Activated T-helper 1 cell treated with anti-CD3 and anti-CD28 coated beads, Interleukin-12 subunit alpha, Interleukin-12 subunit beta, Interleukin-2, Interleukin-4 antibody, amounts not matched to agents 30 ng/mL and 10 ng/mL and 1 ng/mL, durations not matched to agents 14 hours and 24 hours and 36 hours (primary cell): ENCODE measurements at places on chromosomes 1 and 21. TPM values are rescaled to one million over a fixed set of nuclear protein-coding genes. Genes with fewer than 3 reads are reported as not detected.

DNA sequence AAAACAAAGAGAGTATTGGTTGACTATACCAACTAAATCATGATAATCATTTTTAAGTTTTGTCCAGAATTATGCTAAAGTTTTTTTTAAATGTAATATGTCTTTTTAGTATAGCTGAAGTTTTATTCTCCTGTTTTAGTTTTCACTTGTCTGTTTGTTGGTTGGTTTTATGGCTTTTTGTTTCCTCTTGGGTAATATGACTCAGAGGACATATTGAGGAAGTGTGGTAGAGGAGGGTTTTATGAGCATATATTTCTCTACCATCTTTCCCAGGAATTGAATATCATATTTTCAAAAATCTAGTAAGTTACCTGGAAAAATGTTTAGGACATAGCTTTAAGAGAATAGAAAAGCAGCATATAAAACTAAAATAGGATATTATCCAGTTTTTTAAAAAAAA lies 68.6 kb upstream of the MCOLN3 start:
- no peak for DNase-seq
- no peaks in the 10 kb centered on the region for H3K4me1 ChIP-seq
- H3K4me3 ChIP-seq = no peak overlapping the region

- peak within 1 kb of the TSS; percentile 95 for H3K4me3 ChIP-seq
- no peak for DNase-seq
- H3K27ac ChIP-seq = peak within 1 kb of the TSS; percentile 96
- H3K36me3 ChIP-seq = peaks cover 33% of the 10 kb centered on the region
- no peaks in the 10 kb centered on the region for H3K27me3 ChIP-seq
- H3K4me1 ChIP-seq = peaks cover 48% of the 10 kb centered on the region
These were observed at the start of gene ADSS2 for GRCh38 chr1:244451539-244451950. Gene ADSS2, minus strand, starts transcription at chr1:244451909. Its CDS starts 92 bp downstream, at chr1:244451817.

GRCh38 chr1:228937851-228938536 lies 202.7 kb downstream of the RHOU start:
- no peaks in the 10 kb centered on the region for H3K36me3 ChIP-seq
- H3K27me3 ChIP-seq = peaks cover 6% of the 10 kb centered on the region
- no peak for DNase-seq
- H3K4me3 ChIP-seq = no peak overlapping the region

DNA sequence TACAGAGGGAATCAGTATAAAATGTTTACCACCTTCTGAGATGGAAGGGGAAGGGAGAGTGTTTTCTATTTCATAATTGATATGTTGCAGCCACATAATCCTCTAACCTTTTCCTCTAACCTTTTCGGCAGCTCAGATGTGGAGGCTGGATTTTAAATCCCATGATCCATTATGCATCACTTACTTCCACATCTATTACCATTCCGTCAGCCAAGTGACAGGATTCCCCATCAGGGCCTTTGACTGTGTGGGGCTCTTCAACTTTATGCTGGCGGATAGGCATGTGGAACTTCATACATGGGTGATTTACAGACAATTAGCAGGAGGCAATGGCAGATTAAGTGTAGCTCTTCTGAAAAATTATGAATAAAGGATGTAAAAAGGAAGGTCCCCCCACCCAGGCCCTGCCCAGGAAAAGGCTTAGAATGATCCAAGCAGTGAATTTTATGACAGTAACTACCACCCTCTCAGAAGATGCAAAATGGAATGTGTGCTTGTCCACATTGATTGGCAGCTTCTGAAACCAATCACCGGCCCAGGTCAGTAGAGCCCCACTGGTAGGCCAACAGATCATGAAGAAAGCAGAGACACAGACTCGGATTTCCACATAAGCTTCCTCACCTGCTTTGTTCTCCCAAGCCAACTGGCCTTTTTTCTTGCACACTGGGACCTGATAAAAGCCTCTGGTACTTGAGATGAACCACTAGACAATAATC lies 147.0 kb downstream of the ST6GALNAC5 start:
- H3K4me3 ChIP-seq = no peak overlapping the region
- H3K4me1 ChIP-seq = no peaks in the 10 kb centered on the region
- H3K27ac ChIP-seq = no peak overlapping the region
- H3K27me3 ChIP-seq = no peaks in the 10 kb centered on the region
- no peaks in the 10 kb centered on the region for H3K36me3 ChIP-seq

DNA sequence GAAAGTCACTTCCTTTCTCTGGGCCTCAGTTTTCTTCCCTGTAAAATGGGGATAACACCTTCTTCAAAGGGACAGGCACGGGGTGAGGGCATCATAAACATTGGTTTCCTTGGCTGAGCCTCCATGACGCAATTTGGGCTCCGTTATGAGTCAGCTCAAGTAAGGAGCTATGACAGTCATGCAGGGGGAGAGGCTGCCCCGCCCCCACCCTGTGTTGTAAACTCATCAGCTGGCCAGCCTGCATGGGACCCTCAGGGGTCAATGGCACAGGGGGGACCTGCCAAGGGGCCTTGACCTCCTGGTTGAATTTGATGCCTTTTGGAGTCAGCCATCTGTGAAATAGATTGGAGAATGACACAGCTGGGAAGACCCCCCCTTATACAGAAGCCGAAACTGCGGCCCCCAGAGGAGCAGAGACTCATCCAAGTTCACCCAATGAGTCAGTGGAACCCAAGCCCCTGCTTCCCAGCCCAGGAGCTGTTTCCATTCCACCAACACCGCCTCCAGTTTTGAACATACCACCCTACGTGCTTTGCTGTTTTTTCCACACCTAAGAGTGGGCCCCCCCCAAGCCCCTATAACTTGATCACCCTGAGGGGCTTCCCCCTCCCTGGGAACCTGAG lies 36.8 kb upstream of the RUNX3 start:
- H3K27ac ChIP-seq = peak overlapping the region; percentile 99
- peaks cover 78% of the 10 kb centered on the region for H3K4me1 ChIP-seq
- peak; percentile 80 for DNase-seq

- no peaks in the 10 kb centered on the region for H3K27me3 ChIP-seq
- DNase-seq = no peak
- H3K4me1 ChIP-seq = no peaks in the 10 kb centered on the region
- no peak overlapping the region for H3K27ac ChIP-seq
These were observed 105.5 kb downstream of the LYPLAL1 start for GRCh38 chr1:219279017-219279770.

- no peak overlapping the region for H3K4me3 ChIP-seq
- no peak for DNase-seq
- peaks cover 5% of the 10 kb centered on the region for H3K4me1 ChIP-seq
- H3K27me3 ChIP-seq = no peaks in the 10 kb centered on the region
- H3K27ac ChIP-seq = no peak overlapping the region
- H3K36me3 ChIP-seq = no peaks in the 10 kb centered on the region
These were observed 415.4 kb downstream of the PTBP2 start for GRCh38 chr1:97136996-97137395.

DNA sequence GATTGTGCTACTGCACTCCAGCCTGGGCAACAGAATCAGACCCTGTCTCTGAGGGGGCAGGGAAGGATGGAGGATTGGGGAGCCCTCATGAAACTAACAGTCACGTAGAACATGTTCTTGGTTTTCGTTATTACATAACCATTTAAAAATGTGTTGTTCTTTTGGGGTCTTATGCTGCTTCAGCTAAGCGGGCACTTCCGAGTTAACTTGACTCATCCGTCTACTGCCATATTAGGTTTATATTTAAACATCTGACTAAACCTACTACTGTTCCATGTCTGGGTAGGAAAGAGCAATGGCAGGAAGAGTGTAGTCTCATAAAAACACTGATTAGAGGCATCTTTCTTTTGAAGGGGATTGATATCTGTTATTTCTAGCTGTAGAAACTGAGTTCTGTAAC lies 59.5 kb upstream of the BMP8A start:
- peaks cover 11% of the 10 kb centered on the region for H3K4me1 ChIP-seq
- H3K4me3 ChIP-seq = no peak overlapping the region
- no peaks in the 10 kb centered on the region for H3K27me3 ChIP-seq
- H3K36me3 ChIP-seq = peaks cover 59% of the 10 kb centered on the region
- H3K27ac ChIP-seq = no peak overlapping the region

GRCh38 chr1:236066828-236067386 lies 2.0 kb upstream of the NID1 start:
- peak overlapping the region; percentile 53 for H3K4me3 ChIP-seq
- H3K4me1 ChIP-seq = peaks cover 29% of the 10 kb centered on the region
- H3K27me3 ChIP-seq = peaks cover 44% of the 10 kb centered on the region

DNA sequence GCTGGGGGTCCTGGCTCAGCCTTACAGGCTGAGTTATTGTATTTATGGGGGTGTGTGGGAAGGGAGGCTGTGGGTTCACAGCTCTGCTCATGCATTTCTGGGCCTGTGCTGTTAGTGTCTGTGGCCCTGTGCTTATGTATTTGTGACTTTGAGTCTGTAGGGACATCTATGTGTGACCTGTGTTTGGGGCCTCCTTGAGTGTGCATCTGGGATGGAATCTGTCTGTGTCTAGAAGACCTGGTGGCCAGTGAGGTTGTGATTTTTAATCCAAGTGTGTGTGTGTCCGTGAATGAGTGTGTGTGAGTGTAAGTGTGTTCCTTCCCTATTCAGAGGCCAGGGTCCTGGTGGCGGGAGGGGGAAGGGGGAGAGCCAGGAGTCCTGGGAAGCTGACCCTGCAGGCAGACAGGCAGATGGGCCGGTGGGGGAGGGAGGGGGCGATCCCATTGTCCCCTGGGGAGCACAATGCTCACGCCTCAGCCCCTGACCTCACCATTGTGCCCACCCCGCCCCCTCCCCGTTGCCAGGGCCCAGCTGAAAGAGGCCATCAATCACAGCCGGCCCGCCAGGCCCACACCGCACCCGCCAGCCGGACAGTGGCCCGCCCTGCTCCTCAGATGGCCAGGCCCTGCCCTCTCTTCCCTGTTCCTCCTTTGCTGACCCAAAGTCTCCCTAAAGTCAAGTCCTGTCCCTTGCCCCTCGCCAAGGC lies 19.6 kb downstream of the SLC27A3 start:
- no peaks in the 10 kb centered on the region for H3K27me3 ChIP-seq
- H3K4me3 ChIP-seq = no peak overlapping the region
- H3K4me1 ChIP-seq = peaks cover 38% of the 10 kb centered on the region
- H3K27ac ChIP-seq = peak overlapping the region; percentile 55

DNA sequence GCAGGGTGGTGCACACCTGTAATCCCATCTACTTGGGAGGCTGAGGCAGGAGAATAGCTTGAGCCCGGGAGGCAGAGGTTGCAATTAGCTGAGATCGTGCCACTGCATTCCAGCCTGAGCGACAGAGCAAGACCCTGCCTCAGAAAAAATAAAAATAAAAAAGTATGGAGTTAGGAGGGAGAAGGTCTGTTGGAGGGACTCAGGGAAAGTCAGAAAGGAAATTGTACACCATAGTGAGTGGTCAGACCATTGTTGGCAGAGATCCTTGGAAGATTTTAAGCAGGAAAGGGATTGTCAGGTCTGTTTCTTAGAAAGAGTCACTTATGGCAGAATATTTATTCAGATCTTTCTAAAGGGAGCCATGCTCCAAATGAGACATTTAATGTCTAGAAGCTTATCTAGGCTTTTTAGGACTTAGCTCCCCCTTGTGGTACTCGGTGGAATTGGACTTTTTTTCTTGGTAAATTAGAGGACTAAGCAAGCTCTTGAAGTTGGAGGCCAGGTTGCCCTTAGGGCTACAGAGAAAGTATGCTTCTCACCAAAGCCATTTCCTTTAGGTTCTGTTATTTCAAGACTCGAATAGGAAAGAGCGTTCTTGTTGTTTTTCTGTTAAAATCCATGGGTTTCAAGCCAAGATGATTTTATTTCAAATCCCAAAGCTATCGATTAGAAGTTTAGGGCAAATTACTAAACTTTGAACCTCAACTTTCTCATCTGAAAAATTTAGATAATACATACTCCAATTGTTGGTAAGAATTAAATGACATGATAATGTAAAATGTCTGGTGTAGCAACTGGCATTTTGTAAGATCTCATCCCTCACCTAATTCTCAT lies 16.5 kb downstream of the MIA3 start:
- H3K27me3 ChIP-seq = no peaks in the 10 kb centered on the region
- H3K27ac ChIP-seq = no peak overlapping the region
- peaks cover 36% of the 10 kb centered on the region for H3K36me3 ChIP-seq
- peak; percentile 59 for DNase-seq
- H3K4me3 ChIP-seq = no peak overlapping the region

DNA sequence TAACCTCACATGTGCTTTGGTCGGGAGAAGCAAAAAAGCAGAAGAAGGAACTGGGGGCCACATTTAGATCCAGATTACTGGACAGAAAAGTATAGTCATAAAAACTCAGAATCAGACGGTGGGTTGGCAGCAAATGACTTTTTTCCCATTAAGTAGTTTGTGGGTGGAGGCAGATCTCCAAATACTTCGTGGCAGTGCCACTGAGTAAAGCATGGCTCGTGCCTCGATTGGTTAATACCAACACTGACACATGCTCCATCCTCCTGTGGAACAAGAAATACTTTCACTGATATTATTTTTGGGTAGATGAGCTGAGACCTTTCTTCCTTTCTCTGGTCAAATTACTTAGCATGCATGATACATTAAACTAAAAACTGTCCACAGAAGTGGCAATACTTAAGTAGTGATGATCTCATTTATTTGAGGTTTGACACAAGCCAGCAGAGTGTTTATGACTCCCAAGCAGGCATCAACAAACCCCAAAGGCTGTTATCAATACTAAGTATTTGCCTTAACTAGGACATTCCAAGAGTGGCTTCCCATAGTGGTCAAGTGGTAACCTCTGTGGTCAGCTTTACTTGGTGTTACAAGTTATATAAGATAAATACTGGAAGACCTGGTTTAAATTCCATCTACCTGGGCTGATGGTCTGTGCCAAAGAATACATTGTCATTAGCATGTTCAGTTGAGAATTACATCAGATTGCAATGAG lies 500.0 kb upstream of the RUNX1 start:
- H3K27ac ChIP-seq = no peak overlapping the region
- H3K4me1 ChIP-seq = no peaks in the 10 kb centered on the region
- DNase-seq = no peak
- H3K27me3 ChIP-seq = peaks cover 16% of the 10 kb centered on the region
- H3K36me3 ChIP-seq = no peaks in the 10 kb centered on the region

DNA sequence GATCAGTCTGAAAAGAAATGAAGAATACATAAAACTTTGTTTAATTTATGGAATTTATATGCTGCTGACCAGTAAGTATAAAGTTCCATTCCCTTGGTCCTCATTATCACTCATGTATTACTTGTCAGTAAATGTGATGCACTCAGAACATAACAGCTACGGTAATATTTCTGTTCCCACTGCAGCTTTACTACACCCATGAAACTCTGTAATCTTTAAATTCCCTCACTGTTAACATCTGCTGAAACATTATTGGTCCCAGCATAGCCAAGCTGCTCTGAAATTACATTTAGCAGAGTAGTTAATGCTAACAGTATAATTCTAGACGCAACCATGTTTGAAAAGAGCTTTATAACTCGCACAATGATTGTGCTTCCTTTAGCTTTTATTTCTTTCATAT lies 238.4 kb downstream of the GPATCH2 start:
- no peak for DNase-seq
- peaks cover 2% of the 10 kb centered on the region for H3K27me3 ChIP-seq
- no peak overlapping the region for H3K4me3 ChIP-seq
- no peak overlapping the region for H3K27ac ChIP-seq

GRCh38 chr1:101652484-101652883 lies 344.2 kb downstream of the OLFM3 start:
- H3K27ac ChIP-seq = no peak overlapping the region
- DNase-seq = no peak
- no peak overlapping the region for H3K4me3 ChIP-seq
- no peaks in the 10 kb centered on the region for H3K4me1 ChIP-seq
- no peaks in the 10 kb centered on the region for H3K27me3 ChIP-seq

Gene HUNK
- 0.29 TPM in 1 of 2 replicates, not detected in the other for total RNA-seq

Gene KCNT2
- not detected in 2 replicates for total RNA-seq

Gene PTGS2
- total RNA-seq = 0.67 and 0.71 TPM in 2 replicates

Gene NR5A2
- 0.13 TPM in 1 of 2 replicates, not detected in the other for total RNA-seq

Gene CLDN17
- not detected in 2 replicates for total RNA-seq

Gene G0S2
- total RNA-seq = 501 and 509 TPM in 2 replicates

Gene RGS7
- total RNA-seq = not detected in 2 replicates

Gene PPP1R8
- 84.1 and 88.1 TPM in 2 replicates for total RNA-seq

Gene COL16A1
- not detected in 2 replicates for total RNA-seq

Gene LCK
- 269 and 281 TPM in 2 replicates for total RNA-seq
